Activated CD8-positive, alpha-beta memory T cell treated with anti-CD3 and anti-CD28 coated beads for 1 hour (primary cell): ENCODE measurements at places on chromosomes 2 and 18.

DNA sequence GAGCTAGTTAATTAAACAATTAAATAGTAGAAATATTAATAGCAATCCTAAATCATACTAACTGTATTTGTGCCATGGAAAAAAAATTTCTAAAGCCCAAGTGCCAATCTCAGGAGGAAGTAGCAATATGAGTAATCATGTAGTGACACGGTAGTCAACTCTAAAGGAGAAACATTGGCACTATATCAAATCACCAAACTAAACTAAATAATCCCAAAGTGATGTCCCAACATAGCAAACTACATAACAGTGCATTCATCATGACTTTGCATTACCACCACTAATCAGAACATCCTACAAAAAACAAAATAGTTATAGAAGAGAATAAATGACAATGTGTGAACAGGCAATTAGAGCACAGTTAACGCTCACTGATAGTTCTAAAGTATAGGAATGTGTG, 195.1 kb downstream of the EXOC6B start:
- DNase-seq = no peak

DNA sequence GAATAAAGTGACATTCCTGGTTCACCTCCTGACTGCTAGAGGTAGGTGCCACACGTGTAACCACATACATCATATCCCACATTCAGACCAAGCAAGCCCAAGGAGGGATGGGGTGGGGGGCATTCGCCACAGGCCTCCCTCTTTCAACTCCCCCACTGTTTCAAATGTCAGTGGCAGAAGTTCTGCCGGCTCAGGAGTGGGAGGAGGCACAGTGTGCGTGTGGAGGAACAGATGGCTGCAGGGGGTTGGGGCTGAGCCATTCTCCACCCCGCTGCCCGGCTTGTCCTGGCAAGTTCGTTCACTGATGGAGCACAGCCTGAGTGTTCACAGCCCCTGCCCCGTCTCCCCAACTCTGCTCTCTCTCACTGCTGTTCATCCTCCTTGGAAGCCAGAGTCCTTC, 75.4 kb upstream of the TANC1 start:
- no peak for DNase-seq

DNA sequence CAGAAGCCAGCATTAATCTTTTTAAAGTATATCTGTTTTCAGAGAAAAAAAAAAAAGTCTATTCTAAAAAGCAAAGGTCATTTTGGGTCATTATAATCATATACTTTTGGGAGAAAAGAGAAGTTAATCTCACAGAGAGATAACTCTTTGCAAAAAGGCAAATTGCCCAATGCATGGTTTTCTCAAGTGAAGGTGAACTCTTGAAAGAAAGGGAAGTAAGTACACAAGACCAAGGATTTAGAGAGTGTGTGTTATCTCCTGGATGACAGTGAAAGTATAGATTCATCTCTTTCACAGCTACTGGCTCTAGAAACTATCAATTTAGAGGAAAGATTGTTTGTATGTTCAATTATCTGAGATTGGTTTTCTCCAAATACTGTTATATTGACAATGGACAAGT, 151.4 kb downstream of the CD8B2 start:
- DNase-seq = no peak

DNA sequence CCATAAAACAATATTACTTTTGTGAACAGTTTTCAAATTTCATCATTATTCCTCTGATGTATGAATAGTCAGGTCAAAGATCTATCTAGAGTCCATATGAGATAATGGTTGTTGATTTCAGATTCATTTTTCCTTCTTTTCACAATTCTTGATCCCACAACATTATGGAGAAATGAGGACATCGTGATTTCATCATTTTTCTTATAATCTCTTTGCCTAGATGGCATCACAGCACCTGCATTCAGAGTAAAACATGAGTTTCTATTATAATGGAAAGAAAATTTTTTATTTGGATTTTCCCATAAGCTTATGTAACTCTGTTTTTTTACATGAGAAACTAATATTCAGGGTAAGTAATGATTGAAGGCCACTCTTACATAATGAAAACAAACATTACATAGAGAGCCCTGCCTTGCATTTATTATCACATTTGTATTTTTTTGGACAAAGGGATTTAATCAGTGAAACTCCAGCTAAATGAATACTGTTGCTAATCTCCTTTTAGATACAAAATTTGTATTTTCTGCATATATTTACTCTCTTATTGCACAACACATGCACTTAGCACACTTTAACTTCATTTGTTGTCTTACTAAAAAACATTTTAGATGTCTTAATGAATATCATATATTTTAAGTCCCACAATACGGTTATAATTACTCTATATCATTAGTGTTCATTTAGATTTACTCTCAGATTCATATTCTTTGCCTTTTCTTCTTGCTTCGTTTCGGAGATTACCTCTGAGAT, 188.4 kb upstream of the KYNU start:
- no peak for DNase-seq

DNA sequence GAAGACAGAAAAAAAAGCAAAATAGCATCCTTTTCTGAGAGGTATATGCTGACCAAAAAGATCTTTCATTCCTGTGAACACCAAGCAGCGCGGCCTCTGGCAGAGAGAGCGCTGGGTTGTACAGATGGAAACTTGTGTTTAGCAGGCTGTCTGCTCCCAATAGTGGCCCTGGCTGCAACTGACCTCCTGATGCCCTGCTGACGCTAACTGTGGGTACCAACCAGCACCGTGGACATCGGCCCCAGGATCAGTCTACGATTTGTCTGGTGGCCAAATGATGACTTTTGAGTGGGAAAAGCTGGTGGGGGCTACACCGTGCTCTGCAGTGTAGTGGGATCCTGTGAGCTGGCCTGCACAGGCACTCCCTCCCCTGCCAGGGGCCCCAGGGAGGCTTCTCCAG, 15.7 kb downstream of the COA5 start:
- no peak for DNase-seq

DNA sequence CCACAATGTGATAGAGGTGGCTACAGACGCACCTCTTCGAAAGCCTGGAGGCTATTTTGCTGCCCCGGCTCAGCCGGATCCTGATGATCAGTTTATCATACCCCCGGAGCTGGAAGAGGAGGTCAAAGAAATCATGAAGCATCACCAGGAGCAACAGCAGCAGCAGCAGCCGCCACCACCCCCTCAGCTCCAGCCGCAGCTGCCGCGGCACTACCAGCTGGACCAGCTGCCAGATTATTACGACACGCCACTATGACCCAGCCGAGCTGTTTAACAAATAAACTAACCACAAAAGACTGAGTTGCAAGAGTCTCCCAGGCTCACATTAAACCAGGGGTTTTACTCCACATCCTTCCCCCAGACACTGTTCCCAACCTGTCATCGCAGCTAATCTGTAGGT, 263.8 kb downstream of the PHLPP1 start:
- DNase-seq = no peak

GRCh38 chr18:43396266-43396665, 119.0 kb upstream of the SYT4 start:
- no peak for DNase-seq

DNA sequence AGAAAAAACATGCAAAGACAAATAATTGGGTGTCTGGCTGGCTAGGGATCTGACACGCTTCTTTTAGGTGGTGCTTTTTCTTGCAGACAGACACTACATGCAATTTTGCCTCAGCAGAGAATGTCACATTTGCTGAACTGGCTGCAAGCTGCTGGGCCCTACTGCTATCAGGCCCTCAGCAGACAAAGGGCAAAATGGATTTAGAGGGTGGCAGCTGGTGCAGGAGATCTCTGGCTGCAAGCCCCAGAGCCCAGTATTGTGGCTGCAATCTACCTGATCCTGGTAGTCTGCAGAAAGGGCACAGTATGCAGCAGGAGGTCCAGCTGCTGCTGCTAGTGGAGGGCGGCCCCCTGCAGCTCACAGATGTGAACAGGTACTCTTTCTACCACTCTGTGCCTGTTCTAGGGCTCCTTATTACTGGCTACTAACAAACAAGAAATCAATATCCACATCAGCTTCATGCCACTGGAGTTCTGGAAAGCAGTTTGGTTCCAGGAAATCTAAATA, 796.7 kb upstream of the CELF4 start:
- DNase-seq = no peak

- DNase-seq = no peak
These were observed 16.5 kb upstream of the CERS6 start for GRCh38 chr2:168439536-168439935.

DNA sequence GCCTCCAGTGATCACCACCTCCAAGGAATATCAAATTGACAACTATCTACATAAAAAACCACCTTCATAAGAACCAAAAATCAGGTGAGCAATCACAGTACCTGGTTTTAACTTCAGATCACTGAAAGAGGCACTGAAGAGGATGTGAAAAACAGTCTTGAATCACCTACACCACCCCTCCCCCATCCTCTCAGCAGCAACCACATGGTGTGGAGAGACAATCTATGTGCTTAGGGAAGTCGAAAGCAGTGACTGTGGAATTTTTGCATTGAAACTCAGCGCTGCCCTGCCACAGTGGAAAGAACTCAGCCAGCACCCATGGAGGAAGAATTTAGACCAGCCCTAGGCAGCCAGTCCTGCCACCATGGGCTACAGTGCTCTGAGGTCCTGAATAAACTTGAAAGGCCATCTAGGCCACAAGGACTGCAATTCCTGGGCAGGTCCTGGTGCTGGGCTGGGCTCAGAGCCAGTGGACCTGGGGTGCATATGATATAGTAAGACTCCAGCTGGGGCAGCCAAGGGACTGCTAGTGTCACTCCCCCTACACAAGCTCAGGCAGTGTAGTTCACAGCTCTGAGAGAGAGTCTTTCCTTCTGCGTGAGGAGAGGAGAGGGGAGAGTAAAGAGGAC, 75.6 kb downstream of the ATL2 start:
- DNase-seq = no peak

GRCh38 chr2:188580738-188581137, 289.1 kb downstream of the GULP1 start:
- no peak for DNase-seq
